ENCODE measurements at places on chromosomes 11 and 22.

DNA sequence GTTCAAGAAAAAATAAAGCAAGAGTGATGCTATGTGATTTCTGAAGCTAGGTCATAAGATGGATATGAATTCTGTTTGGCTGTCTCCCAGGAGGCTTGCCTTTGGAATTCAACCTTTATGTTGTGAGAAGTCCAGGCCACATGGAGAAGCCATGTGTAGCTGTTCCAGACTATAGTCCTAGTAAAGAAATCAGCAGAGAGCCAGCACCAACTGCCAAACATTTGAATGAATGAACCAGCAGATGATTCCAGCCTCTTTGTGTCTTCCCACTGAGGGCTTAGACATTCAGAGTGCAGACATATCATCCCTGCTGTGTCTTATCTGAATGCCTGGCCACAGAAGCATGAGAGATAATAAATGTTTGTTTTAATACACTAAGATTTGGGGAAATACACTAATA, 1150.6 kb downstream of the DLG2 start:
- no peak for DNase-seq
- H3K4me3 ChIP-seq: no peak overlapping the region
- H3K4me1 ChIP-seq: no peaks in the 10 kb centered on the region

- no peaks in the 10 kb centered on the region for H3K36me3 ChIP-seq
- H3K27me3 ChIP-seq: no peaks in the 10 kb centered on the region
- H3K27ac ChIP-seq: no peak overlapping the region
- peak; percentile 91 for DNase-seq
- peaks cover 42% of the 10 kb centered on the region for H3K4me1 ChIP-seq
Measured at GRCh38 chr11:119338318-119338890, 2.3 kb downstream of the C1QTNF5 start.

GRCh38 chr22:49575703-49576081, 252.0 kb downstream of the BRD1 start:
- peaks cover 45% of the 10 kb centered on the region for H3K27me3 ChIP-seq
- no peak overlapping the region for H3K4me3 ChIP-seq
- DNase-seq: no peak
- H3K4me1 ChIP-seq: no peaks in the 10 kb centered on the region

- H3K4me3 ChIP-seq: no peak overlapping the region
- H3K36me3 ChIP-seq: no peaks in the 10 kb centered on the region
- DNase-seq: no peak
- H3K27me3 ChIP-seq: no peaks in the 10 kb centered on the region
- H3K4me1 ChIP-seq: peaks cover 19% of the 10 kb centered on the region
- peak overlapping the region; percentile 100 for H3K27ac ChIP-seq
Measured at GRCh38 chr11:1064167-1064566, 10.5 kb upstream of the MUC2 start.

Data from PC-3 (cell line).